ENCODE measurements at places on chromosomes 7 and 10.

GRCh38 chr7:74572301-74572979 is 85.1 kb upstream of the GTF2I start:
- DNase-seq = no peak

- no peak for DNase-seq
These were observed 43.0 kb downstream of the KCNH2 start for GRCh38 chr7:150935149-150935548.

GRCh38 chr7:16559497-16560179 is 33.0 kb downstream of the LRRC72 start:
- no peak for DNase-seq

DNA sequence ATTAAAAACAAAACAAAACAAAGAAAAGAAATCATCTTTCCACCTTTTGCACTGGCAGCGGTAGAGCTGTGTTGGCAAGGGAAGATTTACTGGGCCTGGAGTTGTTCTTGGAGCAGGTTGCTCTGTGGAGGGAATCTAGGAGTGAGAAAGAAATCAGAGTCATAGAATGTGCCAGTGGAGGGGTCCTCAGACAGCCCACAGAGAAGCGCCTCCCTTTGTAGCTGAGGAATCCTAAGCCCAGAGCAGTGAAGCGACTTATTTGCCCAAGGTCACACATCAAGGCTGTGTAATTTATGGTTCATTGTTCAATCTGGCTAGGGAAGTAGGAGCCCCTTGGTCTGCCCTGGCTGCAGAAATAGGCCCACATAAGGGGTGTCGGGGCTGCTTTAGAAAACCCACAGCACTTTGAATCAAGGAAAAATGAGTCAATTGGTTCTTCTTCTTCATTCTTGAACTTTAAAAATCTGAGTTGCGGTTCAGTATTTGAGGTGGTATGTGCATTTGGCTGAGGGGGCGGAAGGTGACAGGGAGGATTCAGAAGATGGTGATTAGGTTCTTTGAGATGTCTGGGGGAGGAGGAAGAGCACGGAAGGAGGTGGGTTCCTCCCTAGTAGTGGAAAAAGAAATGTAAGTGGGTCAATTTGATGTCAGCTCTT is 253.7 kb downstream of the PTEN start:
- no peak for DNase-seq

- DNase-seq = no peak
These were observed 173.9 kb downstream of the ZNF438 start for GRCh38 chr10:30857803-30858202.

DNA sequence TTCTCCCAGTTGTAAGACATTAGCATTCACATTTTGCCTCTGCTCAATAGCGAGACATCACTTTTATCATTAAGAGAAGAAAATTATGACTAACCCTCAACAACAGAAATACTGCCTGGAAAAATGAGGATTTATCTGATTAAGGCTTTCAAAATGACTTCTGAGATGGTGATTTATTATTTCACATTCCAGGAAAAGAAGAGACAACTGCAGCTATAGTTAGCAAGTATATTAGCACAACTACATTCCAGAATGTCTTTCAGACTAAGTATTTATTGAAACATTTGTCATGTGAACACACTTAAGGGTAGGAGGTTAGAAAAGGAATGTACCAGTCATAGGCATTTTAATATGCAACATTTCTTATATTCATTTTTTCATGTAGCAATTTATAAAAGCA is 162.0 kb downstream of the IQUB start:
- no peak for DNase-seq

- DNase-seq = no peak
These were observed 41.9 kb downstream of the PDGFA start for GRCh38 chr7:477626-478220.

DNA sequence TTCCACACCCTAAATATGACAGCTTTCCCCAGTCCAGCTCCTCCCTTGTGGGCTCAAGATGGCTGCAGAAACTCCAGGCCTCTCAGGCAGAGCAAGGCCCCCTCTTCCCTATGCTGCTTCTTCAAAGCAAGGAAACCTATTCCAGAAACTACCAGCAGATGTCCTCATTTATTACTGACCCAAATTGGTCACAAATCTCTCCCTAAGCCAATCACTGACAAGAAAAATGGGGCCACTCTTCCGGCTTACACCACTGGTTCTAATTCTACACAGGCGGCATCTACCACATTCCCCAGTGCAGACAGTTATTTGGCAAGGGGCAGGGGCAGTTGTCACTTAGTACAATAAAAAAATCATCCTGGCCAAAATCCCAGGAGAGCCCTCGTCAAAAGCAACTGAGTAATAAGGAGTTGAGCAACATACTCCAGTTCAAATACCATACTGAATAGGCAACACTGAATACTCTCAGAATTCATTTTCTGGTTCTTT is 150.4 kb downstream of the SFMBT2 start:
- no peak for DNase-seq

- DNase-seq = no peak
These were observed 150.0 kb upstream of the PRR15 start for GRCh38 chr7:29413626-29414136.

GRCh38 chr7:24419511-24419910 is 135.5 kb downstream of the NPY start:
- DNase-seq = no peak

Measured in activated CD8-positive, alpha-beta memory T cell treated with anti-CD3 and anti-CD28 coated beads for 1 hour (primary cell).